ENCODE measurements at places on chromosomes 3 and 15. TPM values are rescaled to one million over a fixed set of nuclear protein-coding genes. Genes with fewer than 3 reads are reported as not detected.

DNA sequence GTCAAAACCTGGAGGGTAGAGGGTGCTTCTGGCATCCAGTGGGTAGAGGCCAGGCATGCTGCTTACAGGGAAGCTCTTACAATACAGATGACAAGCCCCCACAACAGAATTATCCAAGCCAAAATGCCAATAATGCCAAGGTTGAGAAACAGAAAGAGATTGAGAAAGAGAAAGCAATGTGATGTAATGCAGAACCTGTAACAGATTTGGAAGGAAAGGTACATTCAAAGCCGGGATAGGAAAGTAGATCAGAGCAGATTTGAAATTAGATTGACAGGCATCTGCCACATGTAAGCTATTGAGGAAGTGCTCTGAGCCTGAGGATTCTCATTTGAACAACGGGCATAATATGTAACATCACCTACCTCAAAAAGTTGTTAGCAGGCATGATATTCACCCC is 157.9 kb downstream of the FHIT start:
- DNase-seq: no peak

DNA sequence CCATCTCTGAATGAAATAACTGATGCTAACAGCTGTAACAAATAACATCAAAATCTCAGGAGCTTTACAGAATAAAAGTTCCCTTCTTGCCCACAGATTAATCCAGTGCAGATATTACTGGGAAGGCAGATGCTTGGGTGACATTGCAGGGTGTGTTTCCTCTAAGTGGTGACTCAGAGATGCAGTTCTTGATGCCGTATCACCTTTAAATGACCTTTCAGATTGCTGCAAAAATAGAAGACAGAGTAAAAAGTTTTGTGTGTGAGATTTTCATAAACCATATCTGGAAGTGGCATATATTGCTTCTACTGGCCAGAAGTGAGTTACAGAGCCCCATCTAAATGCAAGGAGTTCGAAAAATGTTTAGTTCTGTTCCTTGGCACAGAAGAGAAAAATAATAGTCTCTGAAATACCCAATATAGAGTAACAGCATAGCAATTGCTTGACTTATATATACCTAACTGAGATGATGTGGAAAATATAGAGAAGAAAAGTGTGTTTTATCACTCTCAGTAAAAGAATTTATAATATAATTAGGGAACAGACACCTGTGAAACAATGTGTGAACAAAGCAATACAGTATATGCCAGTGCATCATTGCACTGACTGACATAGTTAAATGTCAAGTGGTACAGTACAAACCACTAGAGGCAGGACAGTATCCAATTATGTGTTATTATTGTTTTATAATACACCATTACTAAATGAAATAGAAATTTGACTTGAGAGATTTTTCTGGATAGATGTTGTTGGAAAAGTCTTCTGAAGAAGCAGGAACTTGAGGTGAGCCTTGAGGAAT is 430.7 kb upstream of the CBLB start:
- DNase-seq: no peak

Gene GRM7
- 0.69 TPM for total RNA-seq

GRCh38 chr15:50257924-50258323 is 7.6 kb downstream of the HDC start:
- no peak for DNase-seq

Gene UROC1
- not detected for total RNA-seq

Gene FOXB1
- total RNA-seq: not detected

- no peak for DNase-seq
Measured at GRCh38 chr3:16494814-16495431, 18.6 kb downstream of the RFTN1 start.

- DNase-seq: no peak
Measured at GRCh38 chr3:18558507-18558906, 133.4 kb upstream of the SATB1 start.

Gene GPR15
- not detected for total RNA-seq

- no peak for DNase-seq
Measured at GRCh38 chr3:81760215-81760614, 1.2 kb downstream of the GBE1 start.

- no peak for DNase-seq
Measured at GRCh38 chr3:36864180-36865053, 80.4 kb downstream of the TRANK1 start.

Gene MELTF
- total RNA-seq: 9.9 TPM

Gene THPO
- total RNA-seq: 0.56 TPM
